ENCODE measurements at places on chromosomes 2 and 18. TPM values are rescaled to one million over a fixed set of nuclear protein-coding genes. Genes with fewer than 3 reads are reported as not detected.

CRYGD gene
- not detected for total RNA-seq

TEX44 gene
- not detected for total RNA-seq

PROM2 gene
- 20.2 TPM for total RNA-seq

ABCA12 gene
- total RNA-seq = 0.16 TPM

DSC3 gene
- total RNA-seq = 0.14 TPM

GPR45 gene
- not detected for total RNA-seq

FN1 gene
- total RNA-seq = 169 TPM

DNA sequence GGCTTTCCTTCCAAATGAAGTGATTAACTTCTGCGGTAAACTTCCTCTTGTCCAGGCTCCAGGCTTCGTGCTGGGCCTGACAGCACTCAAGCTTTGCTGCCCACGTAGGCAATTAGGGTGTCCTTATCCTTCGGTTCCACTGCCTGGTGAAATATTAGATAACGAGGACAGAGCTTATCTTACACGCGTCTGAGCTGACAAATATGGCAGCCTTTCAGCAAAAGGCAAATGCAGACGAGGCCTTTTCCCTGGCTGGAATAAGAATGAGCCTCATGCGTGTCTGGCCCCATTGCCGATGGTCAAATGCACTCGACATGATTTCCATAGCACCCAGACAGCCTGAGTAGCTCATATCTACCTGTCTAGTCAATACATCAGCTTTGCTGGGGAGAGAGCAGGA, 141.5 kb downstream of the FAM210A start:
- no peak for DNase-seq

GRCh38 chr2:15189216-15189615, 371.9 kb downstream of the NBAS start:
- no peak for DNase-seq

GRCh38 chr2:108536133-108536780, 2.0 kb downstream of the LIMS1 start:
- no peak for DNase-seq

DNA sequence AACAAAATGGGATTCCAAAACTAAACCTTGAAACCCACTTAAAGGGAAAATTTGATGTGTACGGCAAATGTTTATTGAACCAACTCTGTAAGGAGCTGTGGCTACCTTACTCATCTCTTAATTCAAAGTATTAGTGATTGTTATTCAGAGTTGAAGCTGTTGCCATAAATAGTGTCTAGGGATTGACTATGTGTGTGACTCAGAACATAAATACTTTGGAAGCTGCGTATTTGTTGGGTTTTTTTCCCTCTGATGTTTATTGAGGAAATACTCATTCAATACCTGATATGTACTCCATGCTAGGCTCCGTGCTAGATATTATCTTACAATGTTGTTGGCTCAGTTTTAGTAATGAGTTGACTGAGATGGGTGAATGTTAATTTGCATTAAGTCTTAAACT, 90.4 kb downstream of the PTRHD1 start:
- no peak for DNase-seq

GRCh38 chr2:108029496-108029895, 43.2 kb downstream of the SLC5A7 start:
- no peak for DNase-seq

DNA sequence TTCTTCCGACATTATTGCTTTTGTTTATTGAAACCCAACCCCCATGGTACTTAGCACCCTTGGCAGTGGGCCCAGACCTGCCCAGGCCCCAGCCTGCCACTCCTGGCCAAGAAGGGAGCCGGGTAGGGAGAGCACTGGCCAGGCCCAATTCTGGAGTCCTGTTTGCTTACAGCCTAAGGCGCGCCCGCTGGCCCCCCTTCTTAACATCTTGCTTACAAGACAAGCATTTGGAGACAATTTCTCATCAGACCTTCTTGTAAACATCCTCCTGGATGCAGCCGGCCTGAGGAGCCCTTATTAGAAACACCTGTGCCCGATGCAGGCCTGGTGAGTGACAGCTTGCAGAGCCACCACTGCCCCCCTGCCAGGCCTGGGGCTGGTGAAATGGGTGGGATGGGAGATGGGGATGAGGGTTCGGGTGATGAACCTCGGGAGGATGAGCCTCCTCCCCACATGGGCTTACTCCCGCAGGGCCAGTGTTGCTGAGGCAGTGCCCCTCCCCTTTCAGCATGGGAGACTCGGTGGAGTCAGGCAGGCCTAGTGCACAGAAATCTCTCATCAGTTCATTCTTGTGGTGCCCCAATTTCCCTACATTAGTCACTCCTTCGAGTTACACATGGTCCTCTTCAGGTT, 217.5 kb downstream of the CYP26B1 start:
- peak; percentile 47 for DNase-seq

DNA sequence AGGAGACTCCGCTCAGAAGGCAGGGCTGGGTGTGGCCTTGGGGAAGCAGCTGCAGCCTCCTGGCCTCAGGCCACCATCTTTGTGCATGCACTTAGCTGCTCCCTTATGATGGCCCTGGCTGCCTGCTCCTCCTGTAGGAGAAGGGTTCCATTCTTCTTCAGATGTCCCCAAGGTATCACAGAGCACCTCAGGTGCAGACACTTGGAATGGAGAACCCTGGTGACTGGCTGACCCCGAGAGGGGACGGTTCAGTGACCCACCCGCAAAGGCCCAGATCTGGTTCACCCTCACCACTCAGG, 9.6 kb downstream of the GPAT2 start:
- DNase-seq = no peak

GRCh38 chr2:201018636-201019035, 52.8 kb downstream of the HYCC2 start:
- DNase-seq = no peak

- no peak for DNase-seq
Observed at GRCh38 chr2:18467749-18468360, 92.6 kb downstream of the RDH14 start.

DNA sequence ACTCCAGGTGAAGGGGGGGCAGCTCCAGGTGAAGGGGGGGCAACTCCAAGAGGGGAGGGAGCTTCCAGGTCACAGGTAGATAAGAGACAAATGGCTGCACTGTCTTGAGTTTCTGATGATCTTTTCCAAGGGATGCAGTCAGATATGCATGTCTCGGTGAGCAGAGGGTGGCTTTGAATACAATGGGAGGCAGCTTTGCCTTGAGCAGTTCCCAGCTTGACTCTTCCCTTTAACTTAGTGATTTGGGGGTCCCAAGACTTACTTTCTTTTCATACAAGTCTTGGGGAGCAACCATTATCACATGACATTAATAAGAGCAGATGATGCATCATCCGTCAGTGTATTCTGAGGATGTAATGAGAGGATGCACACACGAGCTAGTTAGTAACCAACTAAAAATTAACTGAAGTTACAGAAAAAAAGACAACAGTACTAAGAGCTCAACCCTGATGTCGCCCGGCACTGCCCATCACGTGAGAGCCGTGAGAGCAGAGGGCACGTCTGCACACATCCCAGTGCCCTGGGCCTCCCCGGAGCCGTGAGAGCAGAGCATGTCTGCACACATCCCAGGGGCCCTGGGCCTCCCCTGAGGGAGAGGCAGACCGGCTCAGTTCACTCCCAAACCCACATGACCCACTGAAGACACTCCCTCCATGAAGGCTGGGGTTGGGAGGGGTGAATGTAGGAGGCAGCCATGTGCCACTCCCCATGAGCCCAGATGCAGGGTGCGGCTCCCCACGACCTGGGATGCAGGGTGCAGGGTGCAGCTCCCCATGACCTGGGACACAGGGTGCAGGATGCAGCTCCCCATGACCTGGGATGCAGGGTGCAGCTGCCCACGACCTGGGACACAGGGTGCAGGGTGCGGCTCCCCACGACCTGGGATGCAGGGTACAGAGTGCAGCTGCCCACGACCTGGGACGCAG, 39.4 kb downstream of the PXDN start:
- no peak for DNase-seq

DNA sequence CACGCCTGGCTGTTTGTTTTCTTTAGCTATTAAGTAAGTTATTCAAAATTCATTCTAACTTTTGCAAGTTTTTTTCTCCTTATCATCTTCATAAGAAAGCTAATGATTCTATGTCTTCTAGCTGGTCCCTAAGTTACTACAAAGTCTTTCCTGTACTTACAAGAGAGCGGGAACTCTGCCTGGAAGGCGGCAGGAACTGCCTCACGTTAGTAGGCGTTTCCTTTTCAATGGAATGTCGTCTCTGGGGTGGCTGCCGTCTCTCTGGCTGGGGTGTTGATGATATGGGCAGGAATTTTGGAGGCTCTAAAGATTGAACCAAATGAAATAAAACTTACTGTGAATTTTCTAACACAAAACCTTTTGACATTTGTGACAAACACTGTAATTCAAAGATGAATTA, 55.5 kb downstream of the PRELID3A start:
- DNase-seq = no peak

DNA sequence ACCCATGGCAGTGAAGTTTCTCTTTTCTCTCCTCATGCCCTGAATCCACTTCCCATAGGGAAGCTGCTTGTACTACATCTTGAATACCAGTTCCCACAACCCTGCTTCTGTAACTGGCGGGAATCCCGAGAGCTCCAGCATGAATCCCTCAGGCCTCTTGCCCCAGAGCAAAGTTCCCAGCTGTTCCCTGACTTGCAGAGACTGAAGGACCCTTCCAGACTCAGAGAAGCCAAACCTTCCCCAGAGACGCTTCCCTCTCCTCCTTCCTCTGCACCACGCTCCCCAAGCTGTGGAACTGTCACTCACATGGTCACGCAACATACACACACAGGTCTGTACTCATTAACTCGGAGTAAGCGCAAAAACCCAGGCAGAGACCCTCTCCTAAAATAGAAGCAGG, 26.4 kb downstream of the TRAPPC12 start:
- no peak for DNase-seq

GRCh38 chr2:101446869-101447268, 28.0 kb downstream of the RFX8 start:
- no peak for DNase-seq

DNA sequence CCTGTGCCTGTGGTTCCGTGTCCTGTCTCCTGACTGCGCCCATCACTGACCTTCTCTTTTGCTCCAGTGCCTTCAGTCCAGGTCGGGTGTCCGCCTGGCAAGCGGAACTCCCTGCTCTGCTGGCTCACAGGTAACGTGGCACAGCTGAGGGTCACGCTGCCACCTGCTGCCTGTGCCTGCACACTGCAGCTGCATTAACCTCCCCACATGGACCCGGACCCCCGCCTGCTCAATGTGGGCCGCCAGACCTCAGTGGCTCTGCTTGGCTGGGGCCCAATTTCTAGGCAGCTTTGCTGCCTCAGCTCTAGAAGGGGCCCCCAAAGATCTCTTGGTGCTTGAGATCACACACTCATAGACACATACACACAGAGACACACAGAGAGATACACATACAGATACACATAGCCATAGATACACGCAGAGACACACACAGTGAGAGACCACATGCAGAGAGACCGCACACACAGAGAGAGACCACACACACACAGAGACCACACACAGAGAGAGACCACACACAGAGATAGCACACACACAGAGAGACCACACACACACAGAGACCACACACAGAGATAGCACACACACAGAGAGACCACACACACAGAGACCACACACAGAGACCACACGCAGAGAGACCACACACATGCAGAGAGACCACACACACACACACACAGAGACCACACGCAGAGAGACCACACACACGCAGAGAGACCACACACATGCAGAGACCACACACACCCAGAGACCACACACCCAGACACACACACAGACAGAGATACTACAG, 14.9 kb upstream of the CNNM3 start:
- peak; percentile 85 for DNase-seq

GRCh38 chr2:101905746-101906336, 85.9 kb upstream of the IL1R2 start:
- no peak for DNase-seq

- no peak for DNase-seq
Observed at GRCh38 chr2:233081731-233082221, 21.6 kb downstream of the INPP5D start.

DNA sequence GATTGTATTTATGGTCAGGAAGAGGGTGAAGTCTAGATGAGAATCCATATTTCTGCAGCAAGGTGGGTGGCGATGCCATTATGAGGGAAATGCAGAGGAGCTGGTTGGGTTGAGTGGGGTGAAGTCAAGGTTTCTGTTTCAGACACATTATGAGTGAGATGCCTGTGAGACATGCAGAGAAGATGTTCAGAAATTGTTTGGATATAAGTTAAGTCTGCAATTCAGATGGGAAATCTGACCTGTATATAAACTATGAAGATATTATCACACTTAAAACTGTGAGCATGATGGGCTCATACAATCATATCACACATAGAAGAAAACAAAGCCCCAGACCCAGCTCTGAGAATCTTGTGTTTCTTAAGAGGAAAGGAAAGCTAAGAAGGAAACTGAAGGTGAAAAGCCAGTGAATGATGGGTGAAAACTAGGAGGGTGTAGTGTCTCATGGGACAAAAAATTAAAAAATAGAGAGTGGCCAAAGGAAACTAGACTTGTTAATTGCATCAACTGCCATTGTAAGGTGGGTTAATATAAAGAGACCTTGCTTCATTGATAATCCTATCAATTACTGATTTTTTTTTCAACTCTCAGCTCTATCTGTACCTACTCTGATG, 14.2 kb downstream of the GALNT5 start:
- no peak for DNase-seq

GRCh38 chr2:11540148-11540995, 6.5 kb downstream of the GREB1 start:
- DNase-seq = no peak

GRCh38 chr18:62729487-62730386, 14.4 kb downstream of the PHLPP1 start:
- no peak for DNase-seq

DNA sequence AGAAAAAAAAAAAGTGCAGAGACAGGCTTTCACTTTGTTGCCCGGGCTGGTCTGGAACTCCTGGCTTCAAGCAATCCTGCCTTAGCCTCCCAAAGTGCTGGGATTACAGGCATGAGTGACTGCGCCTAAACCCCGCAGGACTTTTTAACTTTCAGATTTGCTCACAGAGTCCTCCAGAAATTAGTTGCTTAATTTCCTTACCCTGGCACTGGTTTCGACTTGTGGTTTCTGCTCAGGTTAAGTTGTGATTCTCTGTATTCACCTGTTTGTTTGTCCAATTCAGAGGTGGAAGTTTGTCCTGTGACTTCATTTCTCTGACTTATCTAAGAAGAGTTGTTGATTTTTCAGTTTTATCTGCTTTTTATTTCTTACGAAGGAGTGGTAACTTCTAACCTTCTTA, 238.1 kb downstream of the TMEM182 start:
- no peak for DNase-seq

- DNase-seq = no peak
Observed at GRCh38 chr2:68720665-68721064, 13.9 kb upstream of the ARHGAP25 start.

- DNase-seq = no peak
Observed at GRCh38 chr2:151817929-151818328, 10.3 kb downstream of the ARL5A start.

DNA sequence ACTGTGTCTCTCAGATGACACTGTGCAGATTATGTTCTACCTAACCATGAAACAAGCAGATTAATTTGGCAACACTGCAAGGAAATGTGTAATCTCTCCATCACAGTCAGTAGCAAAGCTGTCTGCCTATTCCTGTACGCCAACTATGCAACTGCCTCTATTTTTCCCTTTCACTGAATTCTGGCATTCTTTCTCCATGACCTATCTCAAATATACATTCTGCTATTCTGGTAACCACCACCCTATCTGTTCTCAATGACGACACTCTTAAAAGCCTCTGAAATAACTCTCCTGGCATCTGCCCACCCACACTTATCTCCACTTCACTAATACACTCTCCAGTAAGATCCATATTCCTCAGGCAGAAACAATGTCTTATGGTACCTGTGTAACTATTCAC, 78.7 kb downstream of the ABCA12 start:
- no peak for DNase-seq

All from transverse colon (tissue), 4 donors.